Heart left ventricle (tissue), 16 donors: ENCODE measurements at places on chromosomes 16 and 17. TPM values are rescaled to one million over a fixed set of nuclear protein-coding genes. Genes with fewer than 3 reads are reported as not detected.

Gene SLC5A11
- not detected for total RNA-seq

Gene HP
- total RNA-seq, result 1.5 TPM

Gene SLC16A5
- total RNA-seq, result 12.5 TPM

Gene FCSK
- total RNA-seq, result 10.2 TPM

Gene HERPUD1
- 140 TPM for total RNA-seq
